Islet precursor cell (in vitro differentiated cells): ENCODE measurements at places on chromosomes 4 and X.

- DNase-seq = no peak
Measured at GRCh38 chrX:11039926-11040325, 71.2 kb upstream of the HCCS start.

DNA sequence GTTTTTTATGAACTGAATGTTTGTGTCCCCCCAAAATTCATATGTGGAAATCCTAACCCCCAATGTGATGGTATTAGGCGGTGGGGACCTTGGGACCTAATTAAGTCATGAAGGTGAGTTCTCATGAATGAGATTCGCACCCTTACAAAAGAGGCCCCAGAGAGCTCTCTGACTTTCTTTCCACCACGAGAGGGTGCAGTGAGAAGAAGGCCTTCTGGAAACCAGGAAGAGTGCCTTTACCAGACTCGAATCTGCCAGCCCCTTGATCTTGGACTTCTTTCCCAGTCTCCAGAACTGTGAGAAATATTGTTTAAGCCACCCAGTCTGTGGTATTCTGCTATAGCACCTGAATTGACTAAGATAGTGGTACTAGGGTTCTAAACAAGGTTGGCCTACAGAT is 40.8 kb downstream of the STK26 start:
- DNase-seq = no peak

DNA sequence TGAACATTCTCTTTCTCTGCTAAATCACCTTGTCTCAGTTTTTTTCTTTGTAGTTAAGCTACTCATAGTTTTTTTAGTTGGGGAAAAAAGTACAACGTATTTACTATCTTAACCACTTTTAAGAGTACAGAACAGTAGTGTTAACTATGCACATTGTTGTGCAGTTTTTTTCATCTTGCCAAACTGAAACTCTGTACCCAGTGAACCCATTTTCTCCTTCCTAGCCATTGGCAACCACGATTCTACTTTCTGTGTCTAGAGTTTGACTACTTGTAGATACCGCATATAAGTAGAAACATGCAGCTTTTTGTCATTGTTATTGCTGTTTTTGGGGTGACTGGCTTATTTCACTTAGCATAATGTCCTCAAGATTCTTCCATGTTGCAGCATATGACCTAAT is 10.0 kb downstream of the N4BP2 start:
- DNase-seq = no peak

DNA sequence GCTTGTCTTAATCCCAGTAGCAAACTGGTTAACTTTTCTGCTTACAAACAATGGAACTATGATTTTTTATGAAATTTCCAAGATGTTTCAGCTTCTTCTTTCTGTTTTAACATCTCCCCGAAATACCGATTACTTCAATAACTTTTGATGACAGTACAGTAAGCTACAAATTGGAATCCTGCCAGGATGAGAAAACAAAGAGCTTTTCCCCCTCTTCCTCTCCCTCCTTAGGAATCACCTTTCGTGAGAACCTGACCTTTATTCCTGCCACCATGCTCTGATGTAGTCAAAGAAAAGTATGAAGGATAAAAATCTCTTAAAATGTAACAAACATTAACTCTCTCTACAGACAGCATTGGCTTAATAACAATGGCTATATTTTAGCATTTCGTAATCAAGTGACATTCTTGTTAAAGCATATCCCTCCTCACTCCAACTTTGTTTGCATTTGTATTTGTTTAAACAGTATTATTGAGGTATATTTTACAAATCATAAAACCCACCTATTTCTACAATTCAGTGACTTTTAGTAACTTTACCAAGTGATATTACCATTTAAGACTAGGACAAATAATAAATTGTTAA is 148.7 kb upstream of the NAP1L5 start:
- DNase-seq = no peak

- DNase-seq = no peak
Measured at GRCh38 chrX:123230798-123231197, 46.7 kb downstream of the GRIA3 start.

DNA sequence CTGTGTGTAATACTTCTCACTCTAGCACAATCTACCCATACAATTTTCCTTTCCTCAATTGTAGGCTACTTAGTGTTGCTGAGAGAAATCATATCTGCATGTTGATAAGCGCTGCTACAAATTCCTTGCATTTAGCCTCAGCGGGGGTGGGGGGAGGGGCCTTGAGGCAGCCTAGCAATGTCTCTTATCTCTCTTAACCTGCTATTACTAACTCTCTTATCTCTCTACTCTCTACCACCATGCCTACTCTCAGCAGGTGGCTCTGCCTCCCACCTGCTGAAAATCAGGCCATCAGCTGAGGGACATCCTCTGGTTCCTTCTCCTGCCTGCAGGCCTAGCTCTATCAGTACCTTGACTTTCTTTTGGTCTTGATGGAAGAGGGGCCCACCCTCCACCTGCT is 98.9 kb downstream of the GPR82 start:
- DNase-seq = no peak

DNA sequence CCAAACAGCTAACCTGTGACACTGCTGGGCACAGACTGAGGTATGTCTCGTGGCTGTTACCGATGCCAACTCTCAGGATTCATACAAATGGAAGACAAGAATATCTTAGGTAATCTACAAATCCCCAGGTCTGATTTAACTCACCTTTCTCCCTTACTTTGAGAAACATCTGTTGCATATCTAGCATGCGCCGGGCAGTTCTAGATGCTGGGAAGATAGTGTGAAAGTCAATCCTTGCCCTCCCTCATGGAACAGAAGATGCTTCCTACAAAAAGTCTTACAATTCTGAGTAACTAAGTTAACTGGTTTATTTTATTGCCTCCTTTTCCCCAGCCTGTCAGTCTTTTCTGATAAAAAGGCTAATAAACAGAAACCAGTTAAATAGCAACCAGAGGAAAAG is 212.2 kb upstream of the FAT1 start:
- no peak for DNase-seq

DNA sequence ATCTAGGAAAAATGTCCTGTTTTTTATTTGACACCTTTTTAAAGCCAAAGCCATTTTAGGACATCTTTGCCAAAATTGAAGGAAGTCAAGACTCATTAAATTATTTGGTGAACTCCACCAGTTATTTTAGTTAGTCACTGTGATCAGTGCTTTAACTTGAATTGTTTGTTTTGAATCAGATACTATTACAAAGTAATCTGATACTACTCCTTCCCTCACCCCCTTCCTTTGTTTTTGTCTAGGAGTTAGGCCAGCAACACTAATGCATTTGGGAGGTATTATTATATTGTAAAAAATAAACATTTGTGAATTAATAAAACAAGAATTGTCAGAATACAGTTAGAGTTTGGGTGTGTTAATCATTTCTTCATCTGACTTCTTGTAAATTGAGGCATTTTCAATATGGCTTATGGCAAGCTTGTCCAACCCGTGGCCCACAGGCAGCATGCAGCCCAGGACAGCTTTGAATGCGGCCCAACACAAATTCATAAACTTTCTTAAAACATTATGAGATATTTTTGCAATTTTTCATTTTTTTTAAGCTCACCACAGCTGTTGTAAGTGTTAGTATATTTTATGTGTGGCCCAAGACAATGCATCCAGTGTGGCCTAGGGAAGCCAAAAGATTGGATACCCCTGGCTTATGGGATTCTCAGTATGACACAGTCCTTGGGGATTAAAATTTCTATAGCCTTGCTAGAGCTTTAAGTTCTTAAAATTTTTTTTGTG is 182.2 kb downstream of the BMPR1B start:
- DNase-seq = no peak

GRCh38 chrX:150767475-150768131 is 74.4 kb downstream of the MTMR1 start:
- DNase-seq = peak; percentile 77

DNA sequence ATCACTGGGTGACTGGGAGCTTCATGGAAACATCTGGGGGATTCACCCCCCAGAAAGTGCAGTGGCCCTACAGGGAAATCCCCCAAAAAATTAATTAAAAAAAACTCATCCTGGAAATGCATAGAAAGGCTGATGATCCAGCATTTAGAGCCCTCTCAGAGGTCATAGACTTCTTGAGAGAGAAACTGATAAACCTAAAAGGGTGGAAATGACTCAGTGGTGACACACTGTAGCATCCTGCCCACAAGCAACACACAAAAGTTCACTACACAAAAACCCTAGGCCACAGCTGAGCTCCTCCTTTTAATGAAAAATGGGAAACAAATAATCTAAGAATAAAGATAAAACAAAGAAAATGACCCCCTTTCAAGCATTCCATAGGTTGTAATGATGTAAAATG is 911.5 kb downstream of the GLUD2 start:
- no peak for DNase-seq

DNA sequence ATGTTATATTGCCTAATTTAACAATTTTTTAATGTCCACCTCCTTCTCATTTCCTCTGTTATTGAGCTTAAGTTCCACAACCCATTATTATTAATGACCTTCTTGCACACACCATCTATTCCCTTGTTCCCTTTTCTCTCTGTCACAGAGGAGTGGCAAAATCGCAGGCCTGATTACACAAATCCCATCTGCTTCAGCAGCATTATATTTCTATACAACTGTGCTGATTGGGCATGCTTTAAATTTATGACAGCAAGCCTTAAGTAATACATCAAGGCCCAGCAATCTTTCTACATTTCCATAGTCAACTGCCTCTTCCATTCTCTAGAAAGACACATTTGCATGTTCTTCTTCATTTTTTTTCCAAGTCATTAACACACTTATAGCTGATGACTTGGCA is 423.8 kb downstream of the PRDM5 start:
- DNase-seq = no peak

- DNase-seq = peak; percentile 73
Measured at GRCh38 chr4:17447675-17448298, 64.1 kb downstream of the QDPR start.

GRCh38 chr4:38902695-38903094 is 35.1 kb downstream of the FAM114A1 start:
- DNase-seq = no peak

GRCh38 chr4:5036239-5036638 is 15.0 kb upstream of the STK32B start:
- no peak for DNase-seq

DNA sequence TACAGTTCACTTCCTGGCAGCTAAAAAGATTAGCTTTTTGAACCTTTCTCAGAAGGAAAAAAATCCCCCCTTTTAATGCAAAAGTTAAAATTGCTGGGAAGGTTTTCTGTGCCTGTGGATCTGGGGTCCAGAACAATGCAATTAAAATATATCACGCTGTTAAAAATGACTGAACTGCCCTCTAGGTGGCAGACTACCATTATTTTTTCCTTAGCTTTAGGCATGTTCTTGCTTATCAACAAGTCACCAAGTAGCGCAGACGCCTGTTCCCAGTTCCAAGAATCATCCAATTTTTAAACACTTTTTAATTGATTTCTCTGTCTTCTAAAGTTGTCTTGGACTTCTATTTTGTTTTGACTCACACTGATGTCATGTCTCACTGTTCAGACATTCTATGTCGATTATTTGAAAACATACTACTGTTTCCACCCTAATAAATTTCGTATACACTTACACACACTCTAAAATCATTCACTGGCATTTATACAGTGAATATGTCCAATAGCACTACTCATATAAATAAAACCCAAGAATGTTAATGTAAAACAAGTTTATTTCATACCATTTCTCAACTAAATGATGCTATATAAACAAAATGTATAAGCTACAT is 661.6 kb downstream of the RAPGEF2 start:
- peak; percentile 53 for DNase-seq

DNA sequence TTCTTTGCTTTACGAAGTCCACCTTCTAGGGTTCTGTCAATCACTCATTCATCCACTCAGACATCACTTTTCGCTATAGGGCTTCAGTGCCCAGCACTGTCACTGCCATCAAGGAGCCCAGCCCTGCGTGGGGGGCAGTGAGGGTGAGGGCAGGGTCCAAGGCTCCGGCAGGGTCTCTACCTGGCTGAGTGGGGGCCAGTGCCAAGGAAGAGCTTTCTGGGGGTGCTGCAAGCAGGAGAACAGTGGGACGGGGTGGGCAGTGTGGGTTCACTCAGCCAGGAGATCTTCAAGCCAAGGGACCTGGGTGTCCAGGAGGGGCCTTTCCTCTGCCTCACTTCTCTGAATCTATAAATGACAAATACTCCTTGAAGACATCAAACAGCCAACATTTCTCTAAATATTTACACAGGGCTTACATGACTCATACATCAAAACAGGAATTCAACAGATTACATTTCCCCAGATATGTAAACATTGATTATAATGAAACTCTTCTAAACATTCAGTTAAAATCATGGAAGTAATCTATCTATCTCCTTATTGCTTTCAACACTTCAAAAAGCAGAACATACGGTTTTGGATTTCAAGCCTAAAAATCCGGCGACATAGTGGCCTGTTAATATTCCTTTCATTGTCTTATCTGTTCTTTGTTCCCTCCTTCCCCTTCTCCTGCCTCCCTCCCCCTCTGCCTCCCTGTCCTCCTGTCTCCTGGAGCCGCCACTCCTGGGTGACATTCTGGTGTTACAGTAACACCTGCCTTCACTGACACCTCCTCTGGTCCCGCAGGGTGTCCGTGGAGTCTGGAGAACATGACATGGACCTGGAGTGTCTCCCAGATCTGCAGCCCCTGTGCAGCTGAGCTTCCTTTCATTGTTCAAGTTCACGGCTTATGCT is 94.4 kb upstream of the ADRA2C start:
- no peak for DNase-seq

DNA sequence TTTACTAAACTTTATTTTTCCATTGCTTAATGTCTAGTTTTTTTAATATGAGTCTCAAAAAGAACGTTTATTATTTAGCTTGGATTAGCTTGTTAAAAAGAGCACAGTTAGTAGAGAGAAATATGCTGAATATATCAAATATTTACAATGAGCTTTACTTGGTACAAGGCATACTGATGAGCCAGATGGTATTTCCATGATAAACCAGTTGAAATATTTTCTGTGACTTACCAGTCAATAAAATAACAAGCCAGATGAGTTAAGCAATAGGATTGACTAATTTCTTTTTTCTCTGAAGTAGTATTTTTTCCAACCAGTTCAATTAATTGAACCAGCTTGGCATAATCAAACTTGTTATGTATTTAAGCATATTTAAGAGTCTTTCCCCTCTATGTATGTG is 134.1 kb downstream of the KLHL34 start:
- no peak for DNase-seq

- no peak for DNase-seq
Measured at GRCh38 chr4:43163101-43163792, 270.7 kb downstream of the GRXCR1 start.
